ENCODE measurements at places on chromosomes 3 and 15.

DNA sequence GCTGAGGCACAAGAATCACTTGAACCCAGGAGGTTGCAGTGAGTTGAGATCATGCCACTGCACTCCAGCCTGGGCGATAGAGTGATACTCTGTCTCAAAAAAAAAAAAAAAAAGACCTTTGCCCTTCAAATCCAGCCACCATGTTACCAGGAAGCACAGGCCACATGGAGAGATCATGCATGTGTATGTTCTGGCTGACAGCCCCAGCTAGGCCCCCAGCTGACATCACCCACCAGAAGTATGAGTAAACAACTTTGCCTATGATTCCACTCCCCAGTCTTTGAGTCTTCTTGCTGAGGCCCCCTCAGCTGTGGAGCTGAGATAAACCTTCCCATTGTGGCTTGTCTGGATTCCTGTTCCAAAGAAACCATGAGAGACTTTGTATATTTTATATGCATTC, 3.3 kb upstream of the ARIH2 start:
- no peak overlapping the region for H3K4me3 ChIP-seq
- H3K27ac ChIP-seq, result peak overlapping the region; percentile 45
- peaks cover 3% of the 10 kb centered on the region for H3K36me3 ChIP-seq
- H3K4me1 ChIP-seq, result peaks cover 16% of the 10 kb centered on the region
- DNase-seq, result peak; percentile 10

GRCh38 chr3:20051123-20051806, 11.0 kb downstream of the KAT2B start:
- DNase-seq, result no peak
- H3K4me3 ChIP-seq, result no peak overlapping the region
- H3K27ac ChIP-seq, result peak overlapping the region; percentile 14
- H3K27me3 ChIP-seq, result no peaks in the 10 kb centered on the region
- H3K4me1 ChIP-seq, result peaks cover 42% of the 10 kb centered on the region

DNA sequence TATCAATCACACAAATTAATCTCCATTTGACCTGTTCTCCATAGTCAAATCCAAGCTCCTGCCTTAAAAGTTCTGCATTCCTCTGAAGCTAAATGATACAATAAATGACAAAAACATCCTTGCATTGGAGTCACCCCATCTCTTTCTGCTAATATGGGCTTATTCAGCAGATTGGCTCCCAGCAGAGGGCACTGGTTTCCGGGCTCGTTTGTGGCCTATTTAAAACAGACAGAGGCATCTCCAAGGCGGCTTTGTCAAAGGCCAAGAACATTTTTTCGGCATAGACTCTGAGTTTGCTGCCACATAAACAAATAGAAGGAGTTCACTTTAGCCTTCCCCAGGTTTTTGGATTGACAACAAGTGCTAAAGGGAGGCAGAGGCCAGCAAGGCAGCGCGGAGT, 204.4 kb upstream of the RASGRP1 start:
- H3K4me3 ChIP-seq, result no peak overlapping the region
- peaks cover 6% of the 10 kb centered on the region for H3K27me3 ChIP-seq
- H3K27ac ChIP-seq, result no peak overlapping the region
- no peaks in the 10 kb centered on the region for H3K36me3 ChIP-seq
- no peaks in the 10 kb centered on the region for H3K4me1 ChIP-seq
- no peak for DNase-seq

- H3K4me1 ChIP-seq, result peaks cover 17% of the 10 kb centered on the region
- no peak for DNase-seq
- H3K36me3 ChIP-seq, result peaks cover 47% of the 10 kb centered on the region
- H3K27ac ChIP-seq, result peak overlapping the region; percentile 30
- H3K4me3 ChIP-seq, result no peak overlapping the region
- no peaks in the 10 kb centered on the region for H3K27me3 ChIP-seq
Observed at GRCh38 chr3:186967686-186968085, 37.4 kb downstream of the ST6GAL1 start.

- no peak overlapping the region for H3K4me3 ChIP-seq
- DNase-seq, result no peak
- H3K4me1 ChIP-seq, result peaks cover 64% of the 10 kb centered on the region
- peaks cover 5% of the 10 kb centered on the region for H3K36me3 ChIP-seq
- H3K27me3 ChIP-seq, result peaks cover 4% of the 10 kb centered on the region
- H3K27ac ChIP-seq, result no peak overlapping the region
Observed at GRCh38 chr15:70240082-70240481, 142.4 kb upstream of the TLE3 start.

DNA sequence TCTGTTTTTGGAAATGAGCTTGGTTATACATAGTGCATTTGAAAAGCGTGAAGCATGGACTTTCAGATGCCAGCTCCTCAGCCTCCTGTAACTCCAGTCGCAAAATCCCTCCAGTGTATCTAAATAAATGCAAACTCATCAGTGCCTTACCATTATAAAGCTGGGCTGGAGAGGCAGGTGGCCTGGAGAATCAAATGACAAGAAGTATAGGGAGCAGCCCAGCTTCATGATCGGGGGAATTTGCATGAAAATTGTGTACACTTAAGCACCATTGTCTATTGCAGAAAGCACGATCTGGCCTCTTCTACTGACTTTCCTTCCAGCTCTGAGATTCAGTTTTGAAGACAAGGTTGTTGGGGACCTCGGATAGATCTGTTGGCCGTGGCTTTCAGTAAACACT, 71.7 kb downstream of the IGF1R start:
- no peaks in the 10 kb centered on the region for H3K36me3 ChIP-seq
- DNase-seq, result no peak
- H3K4me3 ChIP-seq, result no peak overlapping the region
- H3K27me3 ChIP-seq, result no peaks in the 10 kb centered on the region

- no peaks in the 10 kb centered on the region for H3K36me3 ChIP-seq
- no peak for DNase-seq
- H3K27ac ChIP-seq, result no peak overlapping the region
- peaks cover 2% of the 10 kb centered on the region for H3K27me3 ChIP-seq
- no peak overlapping the region for H3K4me3 ChIP-seq
Observed at GRCh38 chr3:169340065-169340464, 323.4 kb downstream of the MECOM start.

- H3K27ac ChIP-seq, result no peak overlapping the region
- no peaks in the 10 kb centered on the region for H3K36me3 ChIP-seq
- DNase-seq, result no peak
- peaks cover 16% of the 10 kb centered on the region for H3K27me3 ChIP-seq
- H3K4me1 ChIP-seq, result peaks cover 1% of the 10 kb centered on the region
- no peak overlapping the region for H3K4me3 ChIP-seq
Observed at GRCh38 chr3:170572665-170573253, 13.1 kb downstream of the SLC7A14 start.

DNA sequence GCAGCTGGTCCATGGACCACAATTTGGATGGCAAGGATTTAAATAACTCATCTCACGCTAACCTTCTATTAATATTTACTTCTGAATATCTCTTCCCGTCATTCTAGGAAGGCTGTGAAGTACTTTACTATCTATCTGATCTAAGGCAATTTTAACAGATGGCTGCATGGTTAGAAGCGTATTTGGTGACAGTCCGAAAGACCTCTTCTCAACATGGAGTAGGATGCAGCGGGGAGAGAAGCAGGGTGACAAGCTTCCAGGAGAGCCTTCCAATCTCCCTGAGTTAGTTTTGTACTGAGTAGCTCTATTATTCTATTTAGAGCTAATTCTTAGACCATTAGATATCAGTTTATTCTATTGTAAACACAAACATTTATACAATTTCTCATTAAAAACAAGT, 309.4 kb downstream of the PLCL2 start:
- H3K27ac ChIP-seq, result no peak overlapping the region
- no peak overlapping the region for H3K4me3 ChIP-seq
- H3K27me3 ChIP-seq, result no peaks in the 10 kb centered on the region
- DNase-seq, result no peak
- peaks cover 17% of the 10 kb centered on the region for H3K36me3 ChIP-seq
- peaks cover 15% of the 10 kb centered on the region for H3K4me1 ChIP-seq

DNA sequence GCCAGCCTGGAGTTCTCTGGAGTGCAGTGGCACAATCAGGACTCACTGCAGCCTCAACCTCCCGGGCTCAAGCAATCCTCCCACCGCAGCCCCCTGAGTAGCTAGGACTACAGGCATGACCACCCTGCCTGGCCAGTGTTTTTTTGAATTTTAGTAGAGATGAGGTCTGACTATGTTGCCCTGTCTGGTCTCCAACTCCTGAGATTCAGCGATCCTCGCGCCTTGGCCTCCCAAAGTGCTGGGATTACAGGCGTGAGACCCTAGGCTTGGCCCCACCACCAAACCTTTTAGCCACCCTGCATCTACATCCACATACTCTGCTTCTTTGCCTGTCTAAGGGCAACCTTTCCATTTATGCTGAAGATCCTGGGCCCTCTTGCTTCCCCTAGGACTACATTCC, 4.4 kb downstream of the NUSAP1 start:
- H3K36me3 ChIP-seq, result peaks cover 40% of the 10 kb centered on the region
- H3K27me3 ChIP-seq, result no peaks in the 10 kb centered on the region
- peak overlapping the region; percentile 30 for H3K27ac ChIP-seq
- peaks cover 33% of the 10 kb centered on the region for H3K4me1 ChIP-seq
- H3K4me3 ChIP-seq, result peak overlapping the region; percentile 3
- no peak for DNase-seq

DNA sequence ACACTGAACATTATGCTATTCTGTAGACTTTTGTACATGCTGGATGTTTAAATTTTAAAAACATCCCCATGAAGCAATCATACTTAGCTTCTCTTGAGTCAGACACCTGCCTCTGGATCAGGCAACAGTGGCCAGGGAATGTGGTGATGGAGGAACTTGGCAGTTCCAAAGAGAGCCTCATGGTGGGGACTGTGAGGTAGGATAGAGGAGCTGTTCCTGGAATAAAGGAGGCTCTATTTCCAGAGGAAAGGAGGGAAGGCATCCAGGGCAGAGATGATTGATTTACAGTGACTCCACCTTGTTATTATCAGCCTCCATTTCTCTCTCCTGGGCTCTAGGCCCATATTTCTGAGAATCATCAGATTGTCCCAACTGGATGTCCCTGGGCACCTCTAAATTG, 35.0 kb upstream of the ABHD17C start:
- peaks cover 14% of the 10 kb centered on the region for H3K27me3 ChIP-seq
- no peak for DNase-seq
- H3K27ac ChIP-seq, result no peak overlapping the region
- H3K4me1 ChIP-seq, result no peaks in the 10 kb centered on the region
- H3K4me3 ChIP-seq, result no peak overlapping the region

DNA sequence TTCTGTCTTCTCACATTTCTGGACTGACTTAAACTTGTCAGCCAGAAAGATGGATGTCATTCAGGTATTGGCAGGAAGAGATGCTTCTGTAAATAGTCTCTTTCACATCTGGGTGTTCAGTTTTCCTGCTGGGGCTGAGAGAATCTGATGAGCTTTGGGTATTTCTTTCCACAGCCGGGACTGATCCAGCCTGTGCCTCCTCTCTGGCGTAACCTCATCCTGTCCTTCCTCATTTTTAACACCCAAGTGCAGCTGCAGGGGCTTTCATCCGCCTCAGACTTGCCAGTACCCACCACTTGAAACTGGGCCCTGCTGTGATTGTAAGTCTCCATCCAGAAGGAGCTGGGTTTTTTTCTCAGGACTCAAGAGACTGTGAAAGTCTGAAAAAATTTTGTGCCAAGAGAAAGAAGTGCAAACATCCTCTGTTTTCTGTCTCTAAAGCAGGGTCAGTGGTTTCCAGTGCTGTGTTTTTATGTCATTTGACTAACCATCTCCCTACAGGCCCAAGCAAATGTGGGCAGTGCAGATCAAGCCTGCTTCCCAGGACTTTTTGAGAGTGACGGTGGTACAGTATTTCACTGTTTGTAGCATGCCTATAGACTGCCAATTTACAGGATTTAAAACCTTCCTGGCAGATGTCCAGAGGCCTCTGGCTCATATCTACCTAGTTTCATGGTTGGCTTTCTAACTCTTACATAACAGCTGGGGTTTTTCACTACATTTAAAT, 342.7 kb downstream of the PTPRG start:
- H3K27ac ChIP-seq, result no peak overlapping the region
- peaks cover 3% of the 10 kb centered on the region for H3K27me3 ChIP-seq
- no peaks in the 10 kb centered on the region for H3K4me1 ChIP-seq
- H3K4me3 ChIP-seq, result no peak overlapping the region
- no peaks in the 10 kb centered on the region for H3K36me3 ChIP-seq

- no peak overlapping the region for H3K4me3 ChIP-seq
- no peak for DNase-seq
- no peaks in the 10 kb centered on the region for H3K4me1 ChIP-seq
- no peak overlapping the region for H3K27ac ChIP-seq
- H3K36me3 ChIP-seq, result no peaks in the 10 kb centered on the region
Observed at GRCh38 chr3:167054926-167055325, 325.2 kb downstream of the ZBBX start.

Measured in activated naive CD8-positive, alpha-beta T cell treated with anti-CD3 and anti-CD28 coated beads, Interleukin-2, amount 10 ng/mL, durations not matched to agents 7 days and 5 days (primary cell).